ENCODE measurements at places on chromosomes 5 and 9.
A peak's percentile ranks its signal among the peaks of the same experiment; 100 is the strongest.

DNA sequence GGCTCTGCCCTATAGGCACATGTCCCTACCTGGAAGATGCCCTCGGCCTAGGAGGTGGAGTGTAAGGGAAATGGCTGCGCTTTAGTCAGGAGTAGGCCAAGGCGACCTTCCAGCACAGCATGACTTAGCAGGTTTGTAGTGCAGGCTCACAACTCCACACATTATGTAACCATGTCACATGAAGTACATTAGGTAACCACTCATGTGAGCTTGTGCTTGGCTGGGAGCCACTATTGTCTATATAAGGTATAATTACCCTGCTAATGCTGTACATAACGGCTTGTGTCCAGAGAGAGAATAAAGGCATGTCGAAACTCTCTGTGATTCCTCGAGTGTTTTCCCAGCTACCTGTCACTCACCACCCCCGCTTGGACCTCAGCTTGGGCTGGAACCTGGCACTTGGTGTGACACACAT is 74.9 kb downstream of the CAMK4 start:
- peak; percentile 1 for DNase-seq

DNA sequence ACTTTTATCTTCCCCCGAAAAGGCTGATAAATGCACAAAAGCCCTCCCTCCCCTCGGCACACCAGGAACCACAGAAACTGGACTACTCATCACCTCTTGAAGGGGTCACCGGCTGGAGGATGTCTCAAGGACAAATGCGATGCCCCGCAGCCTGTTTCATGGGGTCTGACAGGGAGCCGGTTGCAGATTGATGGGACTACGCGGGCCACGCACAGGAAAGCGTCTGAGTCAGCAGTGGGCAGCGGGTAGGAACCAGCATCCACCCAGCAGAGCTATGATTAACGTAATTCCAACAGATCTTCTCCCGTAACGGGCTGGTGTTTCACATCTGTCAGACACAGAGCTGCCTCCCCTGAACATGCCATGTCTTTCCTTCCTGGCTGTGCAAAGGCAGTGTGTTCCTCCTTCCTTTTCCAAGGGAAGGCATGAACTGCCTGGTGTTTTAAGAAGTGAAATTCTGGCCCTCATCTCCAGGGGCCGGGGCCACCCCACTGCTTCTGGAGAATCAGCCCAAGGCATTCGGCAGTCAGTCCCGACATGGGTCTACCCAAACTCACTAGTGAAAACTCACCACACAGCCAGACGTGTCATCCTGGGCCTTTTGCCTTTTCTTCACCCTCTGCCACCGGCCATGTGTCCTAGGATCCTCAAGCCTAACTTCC is 144.4 kb upstream of the PHYKPL start:
- peak; percentile 32 for DNase-seq

GRCh38 chr5:150389531-150390266 is 23.0 kb downstream of the CD74 start:
- no peak for DNase-seq

GRCh38 chr9:124840300-124840833 is 12.9 kb upstream of the WDR38 start:
- no peak for DNase-seq

GRCh38 chr5:52685566-52685965 is 102.2 kb upstream of the ITGA1 start:
- no peak for DNase-seq

GRCh38 chr5:51416149-51416548 is 32.9 kb downstream of the ISL1 start:
- DNase-seq: no peak

GRCh38 chr5:10701567-10702039 is 59.4 kb downstream of the DAP start:
- DNase-seq: no peak

GRCh38 chr5:53376853-53377252 is 103.6 kb upstream of the FST start:
- no peak for DNase-seq

GRCh38 chr5:142605611-142606010 is 80.3 kb downstream of the FGF1 start:
- no peak for DNase-seq

DNA sequence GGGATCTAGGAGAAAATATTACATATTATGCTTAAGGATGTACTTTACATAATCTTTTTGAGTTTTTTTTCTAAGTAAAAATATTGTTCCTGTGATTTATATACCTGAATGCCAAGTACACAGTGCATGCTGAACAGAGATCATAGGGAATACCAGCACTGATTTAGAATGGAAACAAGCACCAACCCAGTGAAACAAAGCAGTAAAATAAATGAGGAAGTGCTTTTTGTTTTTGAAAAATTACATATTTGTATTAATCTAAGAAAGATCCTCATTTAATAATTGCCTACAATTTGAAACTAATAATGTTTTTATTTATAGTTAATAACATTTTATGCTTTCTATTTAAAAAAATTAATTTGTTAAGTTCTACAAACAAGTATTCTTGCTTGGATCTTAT is 18.0 kb downstream of the GARNL3 start:
- DNase-seq: no peak

GRCh38 chr5:93793159-93793781 is 51.9 kb upstream of the POU5F2 start:
- DNase-seq: no peak

- no peak for DNase-seq
Measured at GRCh38 chr9:36817160-36817834, 216.8 kb downstream of the PAX5 start.

- no peak for DNase-seq
Measured at GRCh38 chr9:77589046-77589795, 58.9 kb downstream of the GNA14 start.

DNA sequence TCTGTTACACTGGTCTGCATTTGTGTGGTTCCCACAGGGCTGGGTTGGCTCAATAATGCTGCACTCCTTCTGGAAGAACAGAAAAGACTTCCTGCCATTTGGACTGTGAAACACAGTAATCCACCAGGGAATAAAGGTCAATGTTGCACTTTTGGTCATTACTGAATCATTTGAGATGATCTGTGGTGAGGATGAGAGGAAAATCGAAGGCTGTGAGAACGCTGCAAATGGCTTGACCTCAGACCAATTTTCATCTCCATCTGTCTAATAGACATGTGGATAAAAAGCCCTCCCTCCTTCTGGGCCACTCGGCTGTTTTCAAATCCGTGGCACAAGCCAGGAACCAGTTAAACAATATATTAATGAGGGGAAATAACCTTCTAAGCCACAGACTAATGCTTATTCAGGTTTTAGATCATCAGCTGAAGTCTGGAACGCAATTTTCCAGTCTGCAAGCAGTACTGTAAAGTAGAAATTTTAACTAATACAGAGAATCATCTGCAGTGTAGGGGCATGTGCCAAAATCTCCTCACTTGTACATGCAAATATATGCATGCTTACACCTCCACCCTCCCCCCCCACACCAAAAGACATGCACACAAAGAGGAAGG is 20.2 kb downstream of the TLE1 start:
- no peak for DNase-seq

DNA sequence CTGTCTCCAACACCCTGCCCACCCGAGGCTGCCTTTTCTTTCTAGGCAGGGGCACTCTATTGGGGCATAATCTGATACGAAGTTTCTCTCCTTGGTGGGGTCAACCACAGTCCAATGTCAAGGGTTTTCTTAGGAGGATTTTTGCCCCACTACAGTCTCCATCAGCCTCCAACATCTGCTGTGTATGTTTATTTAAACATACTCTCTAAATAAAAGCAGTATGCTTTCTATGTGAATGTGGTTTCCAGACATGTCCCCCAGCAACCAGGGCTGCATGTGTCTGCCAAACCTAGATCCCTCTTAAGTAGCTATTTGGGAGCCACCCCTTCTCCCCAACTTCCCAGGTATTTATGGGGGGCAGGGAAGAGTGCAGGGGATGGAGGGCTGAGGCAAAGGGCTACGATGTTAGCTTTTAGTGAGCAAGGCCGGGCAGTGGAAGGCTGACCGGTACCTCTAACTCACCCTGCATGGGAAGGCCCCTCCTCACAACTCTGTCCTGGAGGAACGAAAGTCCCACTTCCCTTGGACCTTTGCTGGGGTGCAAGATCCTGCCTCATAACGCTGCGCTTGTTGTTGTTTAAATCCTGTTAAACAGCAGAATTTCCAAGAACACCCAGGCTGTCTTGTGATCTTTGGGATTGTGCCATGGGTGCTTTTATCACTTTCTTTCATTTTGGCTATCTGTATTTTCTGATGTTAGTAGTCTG is 75.4 kb downstream of the NREP start:
- DNase-seq: no peak

DNA sequence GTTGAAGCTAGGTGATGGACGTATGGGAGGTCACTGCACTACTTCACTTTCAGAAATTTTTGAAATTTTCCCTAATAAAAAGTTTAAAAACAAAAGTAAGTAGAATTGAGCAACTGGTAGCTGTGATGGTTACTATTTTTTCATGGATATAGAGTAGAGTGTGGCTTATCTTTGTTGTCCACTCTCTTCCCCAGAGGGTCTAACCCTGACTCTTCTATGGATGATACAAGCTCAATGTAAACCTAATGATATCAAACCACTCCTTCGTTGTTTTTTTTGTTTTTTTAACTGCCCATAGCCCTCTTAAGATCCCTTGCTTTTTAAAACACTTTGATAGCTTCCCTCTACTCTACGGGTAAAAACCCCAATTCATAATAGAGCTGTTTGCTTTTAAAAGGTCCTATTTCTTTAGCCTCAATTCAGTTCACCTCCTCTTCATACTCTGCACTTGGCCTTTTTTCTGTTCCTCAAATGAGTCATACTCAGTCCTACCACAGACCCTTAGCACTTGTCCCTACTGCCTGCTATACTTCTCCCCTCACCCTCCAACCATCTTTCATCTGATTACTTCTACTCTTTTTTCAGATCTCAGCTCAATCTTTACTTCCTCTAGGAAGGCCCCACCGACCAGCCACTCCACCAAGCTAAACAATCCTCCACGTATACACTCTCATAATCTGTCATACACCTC is 2.6 kb downstream of the HDAC3 start:
- no peak for DNase-seq

DNA sequence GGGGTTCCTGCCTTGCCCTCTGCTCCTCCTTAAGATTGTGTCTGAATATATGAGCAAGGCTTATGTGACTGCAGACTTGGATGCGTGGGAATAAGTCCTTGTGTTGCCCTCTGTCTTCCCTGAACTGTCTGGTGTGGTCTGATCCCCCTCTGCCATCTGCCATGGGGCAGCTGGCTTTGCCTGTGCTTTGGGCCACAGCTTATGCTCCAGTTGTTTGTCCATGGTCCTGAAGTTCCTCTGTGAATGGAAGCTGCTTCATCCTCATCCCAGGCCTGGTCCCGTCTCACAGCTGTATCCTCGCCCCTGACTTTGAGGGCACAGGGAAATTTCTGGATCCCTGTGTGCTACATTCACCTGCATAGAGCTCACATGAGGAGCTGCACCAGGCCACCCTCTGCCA is 14.7 kb downstream of the IL31RA start:
- DNase-seq: no peak

DNA sequence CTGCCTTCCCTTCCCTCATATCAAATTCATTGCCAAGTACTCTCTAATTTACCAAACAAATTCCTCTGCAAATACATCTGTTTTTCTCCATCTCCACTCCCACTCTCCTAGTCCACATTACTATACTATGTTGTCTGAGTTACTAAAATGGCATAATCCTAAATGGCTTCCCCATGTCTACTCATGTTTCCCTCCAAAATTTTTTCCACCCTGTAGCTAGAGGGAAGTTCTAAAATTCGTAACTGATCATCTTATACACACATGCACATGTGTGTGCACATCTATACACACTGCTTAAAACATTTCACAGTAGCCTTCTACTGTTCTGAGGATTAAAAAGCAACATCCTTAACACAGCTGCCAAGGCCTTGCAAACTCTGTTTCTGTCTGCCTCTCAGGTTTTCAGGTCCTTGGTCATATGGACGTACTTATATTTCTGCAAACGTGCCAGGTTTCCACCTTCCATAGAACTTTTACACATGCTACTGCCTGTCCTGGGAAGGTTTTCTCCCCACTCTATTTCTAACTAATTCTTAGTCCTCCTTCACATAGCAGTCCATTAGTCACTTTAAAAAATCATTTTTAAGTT is 140.6 kb downstream of the LURAP1L start:
- no peak for DNase-seq

DNA sequence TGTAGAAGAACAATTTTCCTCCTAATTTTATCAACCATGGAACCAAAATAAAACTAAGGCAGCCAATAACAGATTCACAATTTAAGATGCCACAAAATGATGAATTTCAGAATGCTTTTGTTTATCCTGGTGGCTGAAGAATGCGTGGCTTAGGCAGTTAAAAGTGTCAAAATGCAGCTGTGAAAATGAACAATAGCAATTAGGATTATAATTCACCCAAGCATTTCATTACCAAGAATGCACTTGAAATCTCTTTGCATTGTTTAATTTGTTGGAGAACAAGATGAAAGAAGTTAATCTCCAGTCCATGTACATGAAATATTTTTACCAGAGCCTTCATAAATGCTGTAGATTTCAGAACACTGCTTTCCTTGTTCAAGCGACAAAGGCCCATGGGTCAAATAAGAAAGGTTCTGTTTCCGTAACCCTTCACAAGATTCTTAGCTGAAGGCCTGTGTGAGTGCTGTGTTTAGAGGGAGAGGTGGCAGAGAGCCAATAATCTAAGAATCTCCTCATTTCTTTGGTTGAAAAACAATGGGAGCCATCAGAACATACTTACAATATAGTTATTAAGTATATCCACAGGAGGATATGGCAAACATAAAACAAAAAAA is 39.3 kb downstream of the CLINT1 start:
- no peak for DNase-seq

GRCh38 chr5:69105996-69106906 is 12.4 kb downstream of the SLC30A5 start:
- DNase-seq: no peak

GRCh38 chr5:155732587-155733376 is 594.2 kb upstream of the SGCD start:
- DNase-seq: no peak

- DNase-seq: peak; percentile 59
Measured at GRCh38 chr9:98449871-98450270, 194.4 kb upstream of the TBC1D2 start.

DNA sequence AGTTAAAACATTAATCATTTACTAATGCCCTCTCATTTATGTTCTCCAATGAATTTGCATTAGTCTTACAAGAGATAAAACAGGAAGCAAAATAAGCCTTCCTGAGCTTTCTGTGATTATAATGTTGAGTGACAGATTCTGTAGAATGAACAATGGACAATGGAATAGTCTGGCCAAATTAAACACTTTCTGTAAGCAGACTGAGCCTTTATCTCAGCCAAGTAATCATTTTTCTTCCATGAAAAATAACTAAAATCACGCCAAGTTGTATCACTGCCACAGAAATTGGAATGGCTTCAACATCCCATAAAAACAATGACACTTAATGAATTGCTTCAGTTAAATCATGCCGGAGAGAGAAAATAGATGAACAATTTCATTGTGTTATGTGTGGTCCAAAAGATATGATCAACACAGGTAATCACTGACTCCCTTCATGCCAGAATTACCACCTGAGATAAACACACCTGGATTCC is 63.0 kb downstream of the TSSK1B start:
- DNase-seq: no peak
